ENCODE measurements at places on chromosomes 5 and 9.

- DNase-seq, result peak; percentile 14
Measured at GRCh38 chr5:73447530-73448462, 781 bp downstream of the FOXD1 start.

DNA sequence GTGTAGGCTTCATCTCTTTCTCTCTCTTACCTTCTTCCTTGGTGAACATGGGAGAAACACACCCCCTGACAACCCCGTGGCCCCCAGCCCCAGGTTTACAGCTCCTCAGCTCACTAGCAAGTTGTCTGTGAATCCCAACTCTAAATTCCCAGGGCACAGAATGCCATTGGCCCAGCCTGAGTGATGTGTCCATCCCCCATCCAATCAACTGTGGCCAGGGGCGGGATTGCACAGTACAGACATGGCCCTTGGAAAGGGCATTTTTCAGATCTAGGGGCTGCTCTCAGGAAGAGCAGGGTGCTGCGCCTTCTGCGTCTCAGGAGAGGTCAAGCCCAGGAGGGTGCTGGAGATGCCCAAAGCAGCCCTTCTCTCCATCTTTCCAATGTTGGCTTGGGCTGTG lies 48.2 kb upstream of the ASS1 start:
- no peak for DNase-seq

DNA sequence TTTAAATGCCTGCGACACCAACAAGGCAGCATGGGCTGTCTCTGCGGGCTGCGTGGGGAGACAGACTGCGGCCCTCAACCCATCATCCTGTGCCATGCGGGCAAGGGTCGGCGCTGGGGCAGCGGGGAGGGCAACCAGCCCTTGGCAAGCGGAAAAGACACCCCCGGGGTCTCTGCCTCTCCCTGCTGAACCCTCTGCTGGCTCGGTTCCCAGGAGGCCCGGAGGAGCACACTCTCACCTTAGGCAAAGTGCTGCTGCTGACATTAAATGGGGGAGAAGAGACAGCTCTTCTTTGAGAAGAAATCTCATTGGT lies 129.6 kb upstream of the PPP1R26 start:
- no peak for DNase-seq

GRCh38 chr9:81619353-81620001 lies 69.9 kb downstream of the TLE1 start:
- DNase-seq, result no peak

DNA sequence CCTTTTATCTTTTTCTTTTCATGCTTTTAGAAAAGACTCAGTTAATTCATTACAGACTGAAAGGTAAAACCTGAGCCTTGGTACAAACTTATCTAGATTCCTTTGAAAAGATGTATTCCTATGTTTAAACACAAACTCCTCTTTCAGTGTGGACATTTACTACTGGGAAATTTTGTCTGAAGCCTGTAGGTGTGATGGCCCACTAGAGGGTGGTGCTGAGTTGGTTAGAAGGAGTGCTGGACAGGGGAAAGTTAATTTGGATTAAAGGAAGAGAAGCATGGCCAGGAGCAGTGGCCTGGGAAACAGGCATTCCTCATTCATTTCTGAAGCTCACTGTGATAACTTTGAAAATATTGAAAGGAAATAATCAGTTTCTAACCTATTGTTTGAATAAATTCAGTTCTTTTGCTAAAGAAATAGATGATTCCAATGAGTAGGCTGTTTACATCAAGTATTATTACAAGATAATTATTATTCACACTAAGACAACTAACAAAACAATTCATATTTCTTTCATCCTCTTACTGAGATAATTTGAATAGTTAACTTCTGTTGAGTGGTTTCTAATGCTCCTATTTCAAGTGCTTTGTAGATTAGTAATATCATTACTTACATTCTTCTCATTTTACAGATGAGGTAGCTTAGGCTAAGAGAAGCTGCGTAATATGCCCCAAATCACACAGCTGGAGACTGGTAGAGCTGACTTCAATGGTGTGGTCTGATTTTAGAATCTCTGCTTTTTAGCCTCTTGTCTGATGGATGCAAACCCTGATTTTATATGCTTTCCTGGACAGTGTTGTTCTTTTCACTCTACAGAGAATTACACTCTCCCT lies 150.9 kb downstream of the ADGRV1 start:
- DNase-seq, result no peak

GRCh38 chr5:112472614-112473013 lies 53.5 kb upstream of the EPB41L4A start:
- DNase-seq, result no peak

DNA sequence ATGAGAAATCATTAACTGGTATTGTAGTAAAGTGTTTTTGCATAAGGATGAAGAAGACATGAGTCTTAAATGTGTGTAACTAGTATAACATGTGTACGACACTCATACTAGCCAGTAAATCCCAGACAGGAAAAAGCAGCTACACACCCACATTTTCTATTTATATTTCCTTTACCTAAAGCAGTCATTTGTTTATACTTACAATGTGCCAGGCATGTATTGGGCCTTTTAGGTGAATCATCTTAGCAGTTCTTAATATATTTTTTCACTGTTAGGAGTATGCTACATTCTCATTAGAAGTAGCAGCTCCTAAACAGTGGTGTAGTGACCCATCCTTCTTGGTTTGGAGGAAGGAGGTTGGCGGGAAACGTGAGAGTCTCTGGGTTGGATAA lies 55.8 kb upstream of the TMC1 start:
- DNase-seq, result no peak

- no peak for DNase-seq
Measured at GRCh38 chr5:151174612-151175101, 17.1 kb upstream of the ANXA6 start.

DNA sequence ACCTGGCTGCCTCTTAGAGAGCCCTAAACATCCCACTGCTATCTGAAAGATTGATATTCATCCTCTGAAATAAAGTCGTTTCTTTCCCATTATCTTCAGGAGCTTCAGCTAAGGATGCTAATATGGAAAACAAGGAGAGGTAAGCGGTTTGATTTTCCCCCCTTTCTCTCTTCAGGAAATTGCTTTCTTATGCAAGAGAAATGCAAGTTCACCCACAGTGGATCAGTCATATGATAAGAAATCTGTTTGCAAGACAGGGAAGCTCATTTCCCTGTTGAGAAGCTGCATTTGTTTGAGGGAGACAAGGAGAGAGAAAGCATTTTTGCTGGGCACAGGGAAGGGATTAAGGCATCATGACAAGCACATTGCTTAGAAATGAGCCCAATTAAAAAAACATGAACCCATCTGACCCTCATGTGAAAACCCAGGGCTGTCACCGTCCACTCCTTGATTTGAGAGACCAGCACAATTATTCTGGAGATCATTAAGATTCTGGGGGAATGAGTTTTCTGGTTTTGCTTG lies 53.7 kb upstream of the BOD1 start:
- DNase-seq, result no peak

GRCh38 chr5:78611126-78611605 lies 37.4 kb downstream of the LHFPL2 start:
- DNase-seq, result no peak

GRCh38 chr5:151020304-151021110 lies at the start of gene GPX3:
TSS of gene GPX3 (plus strand) at chr5:151020591. CDS start at chr5:151020655, 64 bp downstream.
- no peak for DNase-seq

GRCh38 chr5:32193591-32193990 lies 19.5 kb upstream of the GOLPH3 start:
- no peak for DNase-seq

DNA sequence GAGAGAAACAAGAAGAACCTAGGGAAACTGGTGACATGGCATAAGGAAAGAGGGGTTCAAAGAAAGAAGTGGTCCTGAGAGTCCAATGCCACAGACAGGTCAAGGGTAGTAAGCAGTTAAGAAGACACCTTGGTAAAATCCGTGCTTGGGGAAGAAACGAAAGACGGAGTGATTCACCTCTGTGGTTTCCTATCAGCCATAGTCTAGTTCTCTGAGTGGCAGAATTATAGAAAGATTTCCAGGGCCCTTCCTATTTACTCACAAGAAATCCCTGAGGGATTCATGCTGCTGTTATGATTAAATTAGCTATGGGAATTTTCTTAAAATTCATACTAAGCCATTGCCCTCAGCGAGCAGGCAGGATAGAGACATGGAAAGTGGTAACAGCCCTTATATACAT lies 31.7 kb downstream of the IL33 start:
- DNase-seq, result no peak

- DNase-seq, result no peak
Measured at GRCh38 chr9:120711841-120712538, 2.3 kb downstream of the MEGF9 start.

DNA sequence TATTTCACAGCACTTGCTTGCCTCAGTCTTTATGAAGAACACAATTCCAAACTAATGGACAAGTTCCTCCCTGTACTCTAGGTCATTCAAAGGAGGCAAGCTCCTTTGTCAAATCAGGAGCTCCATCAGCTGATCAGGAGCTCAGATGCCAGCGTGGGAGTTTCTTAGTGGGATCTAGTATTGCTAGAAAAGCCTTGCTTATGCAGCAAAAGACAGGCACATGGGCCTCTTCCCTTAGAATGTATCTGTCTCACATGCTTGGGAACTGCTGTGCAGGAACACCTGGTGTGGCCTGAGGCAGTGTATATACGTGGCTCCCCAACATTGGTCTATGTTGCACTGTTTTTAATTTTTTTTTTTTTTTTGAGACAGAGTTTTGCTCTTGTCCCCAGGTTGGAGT lies 21.4 kb upstream of the HAVCR1 start:
- DNase-seq, result no peak

DNA sequence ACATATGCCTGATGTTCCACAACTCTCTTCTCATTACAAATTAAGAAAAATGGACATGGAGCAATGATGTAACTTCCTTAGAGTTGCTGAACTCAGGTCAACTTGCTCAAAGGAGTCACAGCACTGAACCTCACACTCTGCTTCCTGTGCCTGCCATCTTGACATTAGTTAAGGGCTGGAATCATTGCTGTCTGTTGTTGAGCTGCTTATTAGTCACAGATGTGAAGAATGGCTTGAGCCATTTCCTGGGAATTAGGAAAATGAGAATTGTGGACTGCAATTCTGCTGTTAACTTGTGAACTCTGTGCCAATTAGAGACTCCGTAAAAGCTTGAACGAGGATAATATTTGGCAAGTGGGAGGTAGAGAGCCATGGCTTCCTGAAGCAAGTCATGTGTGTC lies 212.0 kb downstream of the ADAMTS12 start:
- no peak for DNase-seq

- DNase-seq, result no peak
Measured at GRCh38 chr9:129850821-129851550, 15.7 kb downstream of the USP20 start.

DNA sequence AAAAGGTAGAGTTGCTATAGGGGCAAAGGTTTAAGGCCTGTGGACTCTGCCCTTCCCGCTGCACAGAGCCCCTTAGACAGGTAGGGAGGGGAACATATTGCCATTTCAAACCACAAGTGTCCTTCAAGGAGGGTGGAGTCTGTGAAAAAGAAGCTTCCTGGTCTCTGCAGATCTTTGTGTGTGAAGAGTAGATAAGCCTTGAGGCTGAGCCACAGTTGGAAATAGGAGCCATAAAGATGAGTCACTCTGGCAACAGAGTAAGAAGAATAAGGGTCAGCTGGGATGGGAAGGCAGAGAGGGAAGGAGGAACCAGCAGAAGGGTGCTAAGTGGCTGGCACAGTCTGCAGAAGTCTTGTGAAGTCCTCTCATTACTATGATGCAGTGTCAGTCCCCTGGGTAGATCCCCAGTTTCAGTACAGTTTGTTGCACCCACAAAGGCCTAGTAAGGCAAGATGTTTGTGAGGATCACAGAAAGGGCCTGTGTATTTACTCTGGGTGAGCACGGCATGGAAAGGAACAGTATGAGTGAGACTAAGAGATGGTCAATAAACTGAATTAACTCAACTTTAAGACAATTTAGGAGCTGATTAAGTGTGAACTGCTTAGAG lies 18.1 kb downstream of the GRXCR2 start:
- DNase-seq, result no peak

- DNase-seq, result no peak
Measured at GRCh38 chr5:138528208-138528607, 14.8 kb downstream of the ETF1 start.

All from activated CD8-positive, alpha-beta memory T cell treated with anti-CD3 and anti-CD28 coated beads for 4 hours (primary cell).